Mesenteric fat pad (tissue), 1 donor: ENCODE measurements at places on chromosomes 7 and 10.

DNA sequence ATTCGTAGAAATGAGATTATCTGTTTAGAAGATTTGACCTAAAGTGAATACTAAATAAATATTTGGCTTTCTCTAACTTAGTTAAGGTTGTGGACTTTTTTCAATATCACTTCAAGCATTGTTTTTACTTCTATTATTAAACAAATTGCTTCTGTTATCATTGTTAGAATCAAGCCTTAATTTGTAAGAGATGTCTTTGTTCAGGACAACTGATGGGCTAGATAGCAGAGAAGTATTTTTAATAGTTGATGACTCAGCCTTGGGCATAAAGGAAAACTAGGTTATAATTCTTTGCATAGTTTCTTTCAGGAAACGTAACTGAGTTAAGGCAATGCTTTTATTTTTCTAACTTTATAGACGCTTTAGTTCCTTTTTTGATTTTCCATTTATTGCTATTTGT, 128.8 kb upstream of the SMIM30 start:
- no peak for DNase-seq

DNA sequence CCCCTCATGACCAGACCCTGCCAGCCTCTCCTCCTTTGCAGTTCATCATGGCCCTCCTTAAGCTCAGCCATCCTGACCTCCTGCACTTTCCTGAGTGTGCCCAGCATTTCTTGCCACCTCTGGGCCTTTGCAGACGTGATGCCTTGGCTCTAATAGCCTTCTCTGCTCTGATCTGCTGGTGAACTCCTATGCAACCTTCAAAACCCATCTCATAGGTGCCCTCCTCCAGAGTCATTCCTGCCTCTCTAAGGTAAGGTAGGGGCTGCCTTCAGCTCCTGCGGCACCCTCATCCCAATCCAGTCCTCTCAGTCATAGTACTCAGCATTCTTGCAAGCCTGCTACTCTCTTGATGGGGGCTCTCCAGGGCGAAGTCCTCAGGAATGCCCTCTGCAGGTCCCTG, 19.3 kb upstream of the ELN start:
- no peak for DNase-seq

- DNase-seq, result no peak
Measured at GRCh38 chr10:75925999-75926398, 494.6 kb downstream of the LRMDA start.

DNA sequence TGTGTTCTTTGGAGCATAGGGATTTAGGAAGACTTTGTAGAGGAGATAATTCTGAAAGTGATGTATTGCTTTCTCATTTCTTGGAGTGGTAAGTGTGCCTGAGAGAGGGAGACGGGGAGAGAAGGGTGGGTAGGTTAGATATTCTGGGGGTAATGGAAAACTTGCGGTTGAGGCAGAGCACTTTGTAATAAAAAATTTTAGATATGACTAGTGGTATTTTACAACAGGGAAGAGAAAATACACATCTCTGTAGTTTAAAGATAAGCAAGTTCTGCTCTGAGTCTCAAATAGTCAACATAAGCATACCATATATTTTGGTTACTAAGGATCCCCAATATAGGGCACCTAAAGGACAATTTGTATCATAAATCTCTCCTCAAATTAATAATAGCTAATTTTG, 6.6 kb downstream of the VPS50 start:
- DNase-seq, result no peak

GRCh38 chr7:105295596-105296352, 92.9 kb downstream of the SRPK2 start:
- no peak for DNase-seq

DNA sequence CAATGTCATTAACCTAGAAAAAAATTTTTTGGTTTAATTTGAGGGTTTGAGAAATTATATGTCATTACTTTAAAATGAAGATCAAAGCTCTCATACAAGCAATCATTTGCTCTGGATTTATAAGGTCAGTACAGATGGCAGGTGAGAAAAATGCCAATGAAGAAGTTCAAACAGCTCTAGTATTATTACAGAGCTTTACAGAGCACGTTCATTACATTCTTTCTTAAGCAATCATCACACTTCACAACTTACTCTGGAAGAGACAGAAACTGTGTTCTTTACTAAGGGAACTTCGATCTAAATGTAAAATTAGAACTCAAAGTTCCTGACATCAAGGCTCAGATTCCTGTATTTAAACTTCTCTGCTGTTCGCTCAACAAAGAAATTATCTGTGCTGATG, 153.4 kb downstream of the ATE1 start:
- DNase-seq, result no peak

DNA sequence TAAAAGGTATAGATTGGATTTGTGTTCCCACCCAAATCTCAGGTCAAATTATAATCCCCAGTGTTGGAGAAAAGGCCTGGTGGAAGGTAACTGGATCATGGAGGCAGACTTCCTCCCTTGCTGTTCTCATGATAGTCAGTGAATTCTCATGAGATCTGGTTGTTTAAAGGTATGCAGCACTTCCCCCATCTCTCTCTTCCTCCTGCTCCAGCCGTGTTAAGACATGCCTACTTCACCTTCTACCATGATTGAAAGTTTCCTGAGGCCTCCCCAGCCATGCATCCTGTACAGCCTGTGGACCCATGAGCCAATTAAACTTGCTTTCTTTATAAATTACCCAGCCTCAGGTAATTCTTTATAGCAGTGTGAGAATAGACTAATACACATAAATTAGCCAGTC, 39.1 kb downstream of the HTR7 start:
- no peak for DNase-seq

GRCh38 chr10:126536148-126536547, 134.3 kb downstream of the C10orf90 start:
- DNase-seq, result no peak

DNA sequence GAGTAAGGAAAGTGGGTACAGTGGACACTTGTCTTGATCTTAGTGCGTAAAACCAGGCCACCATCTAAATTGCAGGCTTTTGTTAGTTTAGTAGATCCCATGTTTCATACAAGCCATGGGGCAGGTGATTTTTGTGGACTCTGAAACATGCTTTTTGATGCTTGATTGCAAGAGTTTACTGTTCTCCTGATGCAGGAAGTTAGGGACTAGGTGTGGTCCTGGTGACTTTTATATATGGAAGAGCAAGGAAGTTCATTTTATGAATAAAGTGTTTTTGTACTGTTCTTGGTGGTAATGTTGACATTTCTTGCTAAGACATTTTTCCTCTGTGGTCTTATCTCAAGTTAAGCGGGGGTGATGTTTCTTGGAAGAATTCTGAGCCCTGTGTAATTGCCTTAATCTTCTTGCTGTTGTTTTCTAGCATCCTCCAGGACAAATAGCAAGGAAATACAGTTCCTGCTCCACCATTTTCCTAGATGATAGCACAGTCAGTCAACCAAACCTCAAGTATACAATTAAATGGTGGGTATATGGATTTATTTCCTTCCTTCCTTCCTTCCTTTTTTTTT, 89.0 kb upstream of the GJD4 start:
- DNase-seq, result no peak

DNA sequence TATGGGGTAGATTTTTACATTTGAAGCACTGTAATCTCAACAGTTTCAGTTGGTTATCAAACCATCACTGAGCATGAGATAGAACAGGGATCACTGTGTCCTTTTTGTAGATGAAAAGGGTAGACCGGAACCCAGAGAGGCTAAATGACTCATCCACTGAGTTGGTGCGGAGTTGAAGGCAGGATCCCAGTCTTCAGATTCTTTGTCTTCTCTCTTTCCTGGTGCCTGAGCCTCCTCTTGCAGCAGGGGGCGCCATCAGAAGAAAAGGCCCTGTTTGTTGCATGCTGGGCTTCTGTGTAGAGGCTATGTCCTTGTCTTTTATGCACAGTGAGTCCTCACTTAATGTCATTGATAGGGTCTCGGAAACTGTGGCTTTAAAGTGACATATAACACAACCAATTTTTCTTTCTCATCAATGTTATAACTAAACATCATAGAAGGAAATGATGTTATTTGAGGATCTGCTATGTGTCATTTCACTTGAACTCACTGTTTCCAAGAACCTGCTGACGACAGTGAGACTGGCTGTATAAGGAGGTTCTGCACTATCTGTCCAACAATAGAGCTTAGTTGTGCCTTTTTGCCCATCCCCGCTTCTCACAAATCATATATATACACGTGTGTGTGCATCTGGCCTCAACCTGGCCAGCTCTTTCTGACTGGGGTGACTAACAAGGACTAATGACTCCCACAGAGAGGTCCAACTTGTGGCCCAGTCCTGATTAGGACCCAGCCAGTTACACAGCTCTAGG, 14.3 kb downstream of the ZNF282 start:
- DNase-seq, result no peak

DNA sequence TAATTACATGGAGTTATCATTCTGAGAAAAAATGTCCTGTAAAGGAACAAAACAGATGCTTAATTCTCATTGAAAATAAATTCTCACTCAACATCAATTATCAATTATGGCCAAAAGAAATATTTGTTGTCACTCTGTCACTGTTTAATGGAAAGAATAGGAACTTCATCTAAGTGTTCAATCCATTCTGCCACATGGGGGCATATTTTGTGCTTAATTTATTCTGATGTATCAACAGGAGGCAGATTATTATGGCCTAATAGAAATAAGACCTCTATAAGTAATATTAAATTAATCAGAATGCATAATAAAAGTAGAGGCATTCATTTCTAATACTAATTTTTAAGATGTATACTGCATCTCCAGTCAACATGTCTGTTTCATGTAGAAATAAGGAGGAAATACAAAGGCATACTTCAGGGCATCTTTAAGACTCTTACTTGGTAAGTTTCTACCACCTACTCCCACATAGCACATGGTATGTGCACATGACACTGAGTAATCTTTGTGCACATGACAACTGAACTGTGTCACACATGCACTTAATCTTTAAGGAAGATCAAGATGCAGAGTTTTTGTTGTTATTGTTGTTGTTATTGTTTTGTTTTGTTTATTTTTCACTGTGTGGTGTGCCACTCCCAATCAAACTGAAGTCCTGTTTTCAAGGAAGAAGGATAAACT, 420.4 kb upstream of the SEMA3A start:
- no peak for DNase-seq

GRCh38 chr7:101370836-101371235, 8.2 kb downstream of the COL26A1 start:
- DNase-seq, result no peak

DNA sequence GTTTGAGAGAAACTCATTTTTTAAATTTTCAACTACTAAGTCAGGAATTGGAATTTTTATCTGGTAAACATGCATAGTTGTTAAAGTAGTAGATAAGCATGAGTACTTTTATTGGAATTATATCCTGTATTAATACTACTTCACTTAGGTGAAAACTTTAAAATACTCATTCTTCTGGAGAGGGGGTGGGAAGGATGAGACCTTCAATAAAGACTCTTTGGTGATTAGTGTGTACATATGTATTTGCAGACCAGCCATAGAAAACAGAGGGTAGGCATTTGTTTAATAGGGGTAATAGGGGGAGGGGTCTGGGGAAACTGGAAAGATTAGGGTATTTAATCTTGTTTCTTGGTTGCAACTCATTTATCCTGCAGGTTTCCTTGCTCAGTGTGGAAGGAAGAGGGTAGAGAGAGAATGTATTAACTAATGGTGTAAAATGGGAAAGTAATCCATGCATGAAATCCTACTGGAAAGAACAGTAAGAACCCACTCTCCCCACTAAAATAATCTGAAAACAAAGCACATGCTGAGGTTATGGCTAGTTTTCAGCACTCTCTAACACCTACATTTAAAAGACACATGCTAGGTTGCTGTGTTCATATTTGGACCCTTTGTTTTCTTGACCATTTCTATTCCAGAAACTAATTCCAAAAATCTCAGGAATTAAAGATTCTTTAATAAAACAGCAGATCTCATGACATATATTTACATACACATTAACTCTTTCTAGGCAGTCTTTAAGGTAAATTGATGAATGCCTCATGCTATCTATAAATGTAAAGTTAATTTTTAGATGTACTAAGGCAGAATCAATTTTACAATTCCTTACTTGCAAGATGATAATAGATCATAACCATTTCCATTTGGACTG, 6.2 kb upstream of the IGF2BP3 start:
- DNase-seq, result no peak

- no peak for DNase-seq
Measured at GRCh38 chr7:37284805-37285231, 163.8 kb downstream of the ELMO1 start.

- no peak for DNase-seq
Measured at GRCh38 chr10:124050021-124051015, 43.1 kb downstream of the CHST15 start.

- DNase-seq, result no peak
Measured at GRCh38 chr10:74306227-74306982, 155.4 kb downstream of the ADK start.

- DNase-seq, result no peak
Measured at GRCh38 chr7:35854311-35854710, 53.5 kb downstream of the SEPTIN7 start.

DNA sequence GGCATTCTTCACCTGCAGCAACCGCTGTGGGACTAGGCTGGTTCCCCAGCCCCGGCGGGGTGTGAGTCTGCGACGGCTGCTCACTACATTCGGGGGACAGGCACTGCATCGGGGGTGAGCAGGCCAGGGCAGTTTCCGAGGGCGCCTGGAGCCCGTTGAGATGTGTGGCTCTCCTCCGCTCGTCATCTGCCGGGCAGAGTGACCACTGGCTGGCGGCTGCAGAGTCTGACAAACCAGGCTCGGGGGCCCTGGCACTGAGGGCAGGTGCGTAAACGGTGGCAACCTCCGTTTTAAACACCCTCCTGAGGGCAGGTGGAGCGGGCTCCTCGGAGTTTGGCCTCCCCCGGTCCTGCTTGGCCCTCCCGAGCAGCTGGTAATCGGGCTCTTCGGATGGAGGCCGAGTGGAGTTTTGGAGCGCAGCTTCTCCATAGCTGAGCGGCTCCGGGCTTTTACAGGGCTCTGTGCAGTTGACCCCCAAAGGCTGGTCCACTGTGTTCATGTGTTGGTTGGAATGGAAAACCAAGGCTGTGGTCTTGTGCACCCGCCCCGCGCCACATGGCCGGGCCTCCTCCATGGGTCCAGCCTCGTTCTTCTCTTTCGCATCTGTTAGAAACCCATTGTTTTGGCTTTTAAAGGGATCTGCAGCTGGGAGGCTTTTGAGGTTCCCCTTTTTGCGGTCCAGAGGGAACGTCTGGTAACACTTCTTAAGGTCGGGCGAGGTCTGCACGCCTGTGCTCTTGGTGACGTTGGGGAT, 20.9 kb downstream of the INSYN2A start:
- DNase-seq, result no peak

GRCh38 chr10:98411768-98412167, 3.2 kb downstream of the PYROXD2 start:
- DNase-seq, result no peak

DNA sequence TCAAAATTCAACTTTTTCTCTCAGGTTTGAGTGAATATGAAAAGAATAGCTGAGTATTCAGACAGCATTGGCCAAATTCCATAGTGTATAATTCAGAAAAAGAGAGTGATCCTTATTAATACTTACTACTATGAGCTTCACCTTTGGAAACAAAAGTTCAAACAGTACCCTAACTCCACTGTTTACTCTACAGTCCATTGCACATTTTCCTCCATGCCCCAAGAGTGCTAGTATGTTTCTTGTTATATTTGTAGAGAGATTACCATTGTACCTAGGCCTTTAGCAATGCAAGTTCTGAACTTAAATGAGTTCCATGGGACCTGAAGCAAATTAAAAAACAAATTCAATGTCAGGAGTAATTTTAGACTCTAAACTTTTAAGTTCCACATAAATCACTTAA, 48.1 kb downstream of the MAGI2 start:
- DNase-seq, result no peak
